ENCODE measurements at places on chromosomes 5 and 9.

GRCh38 chr5:71586941-71587765, at the start of gene MCCC2:
MCCC2 (plus strand) TSS chr5:71587340; CDS start chr5:71587426, 86 bp downstream.
- peak; percentile 91 for DNase-seq

DNA sequence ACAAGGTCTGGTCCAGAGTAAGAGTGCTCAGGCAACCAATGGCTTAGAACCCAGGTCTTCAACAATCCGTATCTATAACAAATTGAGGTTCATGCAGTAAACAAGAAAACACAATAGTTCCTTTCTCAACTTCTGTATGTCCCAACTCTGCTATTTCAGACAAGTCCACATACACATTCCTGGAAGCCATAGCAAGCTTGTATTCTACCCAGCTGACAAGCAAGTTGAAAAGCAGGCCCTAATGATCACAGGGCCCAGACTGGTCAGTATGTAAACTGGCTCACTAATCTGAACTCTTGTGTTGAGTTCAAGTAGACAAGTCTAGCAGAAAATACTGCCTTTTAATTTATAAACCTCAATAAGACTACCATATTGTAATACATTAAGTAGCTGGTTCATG, 26.9 kb downstream of the FNIP1 start:
- DNase-seq: no peak

DNA sequence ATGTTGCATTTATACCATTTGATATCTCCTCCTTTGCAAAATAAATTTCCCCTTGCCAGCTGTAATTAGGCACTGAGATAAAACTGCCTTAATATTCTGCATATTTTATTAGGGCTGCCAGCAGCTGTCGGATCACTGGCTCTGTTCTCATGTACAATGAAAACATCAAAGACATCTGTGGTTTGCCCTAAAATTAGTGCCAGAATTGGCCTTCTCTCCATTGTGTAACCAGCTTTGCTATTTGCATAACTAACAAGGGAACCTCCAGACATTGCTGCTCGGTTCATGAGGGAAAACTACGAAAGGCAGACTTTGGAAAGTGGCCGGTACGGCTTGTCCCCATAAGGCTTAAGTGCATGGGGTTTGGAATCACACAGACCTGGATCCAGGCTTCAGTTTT, 45.5 kb upstream of the KIF2A start:
- DNase-seq: no peak

GRCh38 chr5:159441441-159441840, 111.2 kb upstream of the IL12B start:
- DNase-seq: no peak

DNA sequence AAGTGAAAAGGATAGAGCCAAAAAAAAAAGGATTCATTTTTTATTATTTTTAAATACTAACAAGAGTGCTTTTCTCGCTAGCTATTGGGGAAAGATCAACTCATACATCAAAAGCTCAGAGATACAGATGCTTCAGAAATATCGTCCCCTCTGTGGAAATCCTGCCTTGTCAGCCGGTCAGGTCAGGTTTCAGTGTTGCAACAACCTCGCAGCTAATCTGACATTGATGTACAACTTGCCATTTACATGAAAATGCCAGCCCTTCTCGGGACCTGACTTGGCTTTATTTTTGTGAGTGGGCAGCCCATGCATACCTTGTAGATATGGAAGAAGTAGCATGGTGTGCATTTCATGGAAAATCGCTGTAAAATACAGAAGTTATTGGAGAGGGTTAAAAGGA, 358.8 kb upstream of the ADAMTS16 start:
- no peak for DNase-seq

GRCh38 chr9:113991714-113992113, 86.4 kb downstream of the AMBP start:
- no peak for DNase-seq

DNA sequence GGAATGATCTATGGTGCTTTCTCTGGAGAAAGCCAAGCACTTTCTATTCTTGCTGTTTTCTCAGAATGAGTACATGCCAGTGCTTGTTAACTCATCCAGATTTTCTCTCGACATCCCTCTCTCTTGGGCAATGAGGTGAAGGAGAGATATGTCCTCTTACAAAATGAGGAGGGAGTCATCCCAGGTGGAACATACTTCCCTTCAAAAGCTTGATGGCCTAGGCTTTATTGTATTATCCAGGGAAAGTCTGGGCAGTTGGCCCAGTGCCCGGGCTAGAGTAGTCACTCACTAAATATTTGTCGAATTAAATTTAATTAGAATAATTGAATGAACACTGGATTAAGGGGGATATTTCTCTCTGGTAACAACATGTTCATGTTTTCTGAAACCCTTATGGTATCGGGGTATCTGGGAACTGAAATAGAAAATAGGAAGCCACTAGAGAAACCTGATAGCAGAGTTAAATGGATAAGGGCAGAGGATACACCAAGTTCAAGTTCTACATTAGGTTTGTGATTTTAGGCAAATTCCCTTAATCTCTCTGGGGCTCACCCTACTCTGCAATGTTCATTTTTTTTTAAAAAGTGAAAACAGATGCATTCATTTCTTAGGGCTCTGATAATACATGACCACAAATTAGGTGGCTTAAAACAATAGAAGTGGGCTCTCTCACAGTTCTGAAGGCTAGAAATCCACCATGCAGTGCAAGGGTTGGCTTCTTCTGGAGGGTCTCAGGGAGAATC, 99.6 kb downstream of the LIFR start:
- no peak for DNase-seq

DNA sequence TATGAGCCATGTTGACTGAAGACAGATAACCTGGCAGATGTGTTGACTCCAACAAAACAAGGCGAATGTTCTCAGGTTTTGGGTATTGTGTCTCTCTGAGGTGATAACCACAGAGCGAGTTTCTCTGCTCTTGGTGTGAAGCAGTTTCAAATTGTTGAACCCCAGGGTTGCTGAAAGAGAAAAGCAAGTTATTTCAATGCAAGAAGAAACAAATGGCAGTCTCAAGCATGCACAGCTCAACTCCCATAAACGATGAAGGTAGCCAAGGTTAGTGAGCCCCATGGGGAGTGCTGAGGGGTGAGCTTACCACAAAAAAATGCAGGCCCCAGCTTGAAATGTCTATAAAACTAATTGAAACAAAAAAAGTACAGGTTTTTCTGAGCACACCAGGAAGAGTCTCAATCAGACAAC, 220.8 kb upstream of the DAPK1 start:
- no peak for DNase-seq

DNA sequence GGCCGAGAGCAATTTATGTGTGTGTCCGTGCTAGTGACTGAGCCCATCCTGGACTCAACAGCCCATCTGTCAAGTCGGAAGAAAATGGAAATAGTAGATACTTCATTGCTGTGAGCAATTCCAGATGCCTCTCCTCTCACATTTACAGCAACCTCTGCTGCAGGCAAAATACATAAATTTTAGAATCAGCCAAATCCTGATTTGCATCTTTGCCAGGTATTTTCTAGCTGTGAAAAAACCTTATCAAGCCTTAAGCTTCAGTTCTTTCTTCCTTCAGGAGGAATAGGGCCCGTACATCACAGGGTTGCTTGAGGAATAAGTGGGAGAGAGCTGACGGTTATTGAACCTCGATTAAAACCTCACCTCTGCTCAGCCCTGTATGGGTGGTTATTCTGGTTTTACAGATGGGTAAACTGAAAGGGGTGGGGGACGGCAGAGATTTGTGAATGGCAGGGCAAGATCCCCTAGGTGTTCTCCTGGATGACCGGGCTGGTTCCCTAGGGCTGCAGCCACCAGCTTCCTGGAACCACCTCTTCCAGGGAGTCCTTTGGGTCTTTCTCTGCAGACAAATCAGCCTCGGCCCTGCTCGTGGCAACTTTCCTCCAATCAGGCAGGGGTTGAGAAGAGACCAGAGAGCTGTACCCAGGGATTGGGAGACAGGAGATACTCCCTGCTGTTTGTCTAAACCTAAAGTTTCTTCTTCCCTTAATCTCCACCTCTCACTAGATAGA, 5.3 kb upstream of the MSX2 start:
- DNase-seq: no peak

DNA sequence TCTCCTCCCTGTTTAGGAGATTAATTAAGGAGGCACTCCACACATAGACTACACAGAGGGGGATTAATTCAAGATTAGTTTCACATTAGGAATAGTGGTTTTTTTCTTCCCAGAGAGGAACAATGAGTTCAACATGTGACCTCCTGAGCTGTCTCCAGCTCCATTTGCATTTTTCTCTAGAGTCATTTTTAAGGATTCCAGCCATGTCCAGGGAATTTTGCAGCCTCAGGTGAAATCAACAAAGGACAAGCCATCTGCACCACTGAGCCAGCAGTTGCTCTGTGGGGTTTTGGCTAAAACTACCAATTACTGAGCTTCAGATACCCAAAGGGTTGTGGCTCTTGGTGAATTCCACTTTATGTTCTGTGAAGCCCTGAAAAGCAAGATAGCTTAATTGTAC, 258.5 kb upstream of the PPP1R2B start:
- DNase-seq: no peak

DNA sequence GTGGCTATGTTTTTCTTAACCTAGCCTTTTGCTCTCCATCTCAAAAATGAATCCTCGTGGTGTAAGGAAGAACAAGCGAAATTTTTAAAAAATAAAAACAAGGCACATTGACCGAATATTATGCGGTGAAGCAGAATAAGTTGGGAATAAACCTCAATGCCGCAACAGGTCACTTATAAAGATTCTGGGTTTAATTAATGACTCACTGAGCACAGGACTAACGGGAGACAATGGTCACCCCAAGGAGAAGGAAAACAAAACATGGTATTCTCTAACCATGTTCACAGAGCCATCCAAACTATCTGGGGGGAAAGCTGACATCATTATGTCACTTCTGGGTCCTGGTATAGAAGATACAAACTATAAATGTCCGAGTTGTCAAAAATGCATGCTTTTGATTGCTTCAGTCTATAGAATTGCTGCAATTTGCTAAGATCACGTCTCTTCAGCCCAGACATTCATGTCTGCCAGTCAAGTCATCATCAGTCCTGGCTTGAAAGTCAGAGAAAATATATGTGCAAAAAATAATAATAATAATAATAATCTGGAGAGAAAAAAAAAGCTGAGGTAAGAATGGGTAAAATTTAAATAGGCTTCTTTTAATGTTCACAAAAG, 280.6 kb downstream of the NR2F1-AS1 start:
- no peak for DNase-seq

- no peak for DNase-seq
These were observed 218.7 kb downstream of the MELK start for GRCh38 chr9:36791222-36791950.

DNA sequence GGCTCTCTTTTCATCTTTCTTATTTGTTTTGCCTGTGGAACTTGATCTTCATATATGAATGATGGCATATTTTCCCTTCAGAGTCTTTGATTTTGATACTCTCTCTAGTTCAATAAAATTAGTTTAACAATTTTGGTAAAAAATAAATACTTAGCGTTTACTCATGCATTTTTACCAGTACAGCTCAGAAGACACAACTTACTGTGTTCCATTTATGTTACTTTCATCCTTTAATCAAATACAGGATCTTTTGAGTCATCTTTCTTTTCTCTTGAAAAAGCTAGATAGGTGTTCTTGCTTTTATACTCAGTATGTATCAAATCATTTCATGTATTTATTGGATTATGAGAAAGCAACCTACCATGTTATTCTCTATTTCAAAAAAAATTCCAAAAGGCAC, 47.1 kb upstream of the RICTOR start:
- DNase-seq: no peak

- no peak for DNase-seq
These were observed 4.7 kb downstream of the NTNG2 start for GRCh38 chr9:132166599-132166998.

- no peak for DNase-seq
These were observed 46.3 kb downstream of the PTCD2 start for GRCh38 chr5:72366324-72366976.

DNA sequence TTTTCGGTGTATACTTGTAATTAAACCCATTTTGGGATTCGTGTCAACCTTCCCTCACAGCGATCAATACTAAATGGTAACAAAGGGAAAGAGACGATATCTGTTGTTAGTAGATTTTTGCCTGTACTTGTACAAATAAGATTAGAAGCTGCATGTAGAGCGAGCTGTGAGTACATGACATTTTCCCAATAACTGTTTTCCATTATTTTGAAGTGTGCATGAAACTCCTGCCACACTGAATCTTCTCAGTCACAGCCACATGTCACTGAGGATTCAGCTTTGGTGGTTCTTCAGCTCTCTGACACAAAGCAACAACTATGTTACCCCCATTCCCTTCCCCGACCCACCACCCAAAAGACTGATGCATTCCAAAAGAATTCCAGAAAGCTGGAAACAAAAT, 685.6 kb downstream of the EFNA5 start:
- DNase-seq: no peak
